Mammary microvascular endothelial cell (primary cell): ENCODE measurements at places on chromosomes 5 and 9. TPM values are rescaled to one million over a fixed set of nuclear protein-coding genes. Genes with fewer than 3 reads are reported as not detected.

The MINAR2 gene
- not detected in 2 replicates for total RNA-seq

The ZNF879 gene
- 2.0 and 2.7 TPM in 2 replicates for total RNA-seq

The ABCA1 gene
- 5.6 and 6.8 TPM in 2 replicates for total RNA-seq

The PTPN3 gene
- under 0.01 and 0.05 TPM in 2 replicates for total RNA-seq

The IFNA13 gene
- not detected in 2 replicates for total RNA-seq

The ZNF782 gene
- 1.4 and 70.8 TPM in 2 replicates for total RNA-seq

The GFI1B gene
- total RNA-seq: not detected in 2 replicates

The DMGDH gene
- 0.13 and 0.15 TPM in 2 replicates for total RNA-seq

The ABLIM3 gene
- 51.7 and 57.6 TPM in 2 replicates for total RNA-seq

The ARL14EPL gene
- total RNA-seq: 0.07 and 0.15 TPM in 2 replicates

The NR5A1 gene
- total RNA-seq: not detected in 2 replicates

The F12 gene
- 0.89 and 1.4 TPM in 2 replicates for total RNA-seq

The IFNK gene
- total RNA-seq: not detected in 2 replicates

The OTP gene
- total RNA-seq: not detected in 2 replicates

The PCAT7 gene
- total RNA-seq: not detected in 2 replicates

The COL23A1 gene
- not detected in 2 replicates for total RNA-seq

The PITX1 gene
- not detected in 2 replicates for total RNA-seq

The C9orf43 gene
- total RNA-seq: 0.13 and 0.39 TPM in 2 replicates

The IL13 gene
- not detected in 2 replicates for total RNA-seq

The NFIL3 gene
- 5.3 and 7.0 TPM in 2 replicates for total RNA-seq

The TOR2A gene
- 19.5 and 19.6 TPM in 2 replicates for total RNA-seq

The ANKHD1 gene
- total RNA-seq: 25.6 and 26.8 TPM in 2 replicates

The CCDC171 gene
- 0.93 and 0.94 TPM in 2 replicates for total RNA-seq

The CENPK gene
- total RNA-seq: 21.1 and 31.0 TPM in 2 replicates

The IFNA2 gene
- not detected in 2 replicates for total RNA-seq

The TRIM36 gene
- 1.5 and 1.7 TPM in 2 replicates for total RNA-seq

The SLC27A6 gene
- not detected in 2 replicates for total RNA-seq

The UBE2QL1 gene
- total RNA-seq: not detected in 2 replicates

The LRRC70 gene
- 18.3 and 19.9 TPM in 2 replicates for total RNA-seq
